ENCODE measurements at places on chromosomes 7 and 10.

GRCh38 chr7:102849079-102849478 is 63.7 kb upstream of the LRRC17 start:
- DNase-seq = no peak

DNA sequence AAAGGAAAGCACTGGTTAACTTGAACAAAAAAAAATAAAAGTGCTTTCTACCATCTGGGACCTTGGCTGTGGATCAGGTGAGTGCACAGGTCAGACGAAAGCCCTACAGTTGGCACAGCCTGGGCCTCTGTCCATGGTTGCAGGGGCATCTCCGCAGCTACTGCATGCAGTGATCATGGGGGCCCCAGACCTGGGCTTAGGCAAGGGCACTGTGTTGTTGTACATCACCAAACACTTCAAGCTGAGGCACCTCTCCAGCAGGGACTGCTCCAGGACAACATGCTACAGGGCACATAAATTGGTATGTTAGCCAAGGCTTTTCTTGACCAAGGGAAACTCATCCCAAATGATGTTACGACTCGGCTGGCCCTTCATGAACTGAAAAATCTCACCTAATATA is 23.5 kb downstream of the KLHL7 start:
- DNase-seq = no peak

- DNase-seq = no peak
Measured at GRCh38 chr7:140678816-140679130, 6.0 kb downstream of the ADCK2 start.

DNA sequence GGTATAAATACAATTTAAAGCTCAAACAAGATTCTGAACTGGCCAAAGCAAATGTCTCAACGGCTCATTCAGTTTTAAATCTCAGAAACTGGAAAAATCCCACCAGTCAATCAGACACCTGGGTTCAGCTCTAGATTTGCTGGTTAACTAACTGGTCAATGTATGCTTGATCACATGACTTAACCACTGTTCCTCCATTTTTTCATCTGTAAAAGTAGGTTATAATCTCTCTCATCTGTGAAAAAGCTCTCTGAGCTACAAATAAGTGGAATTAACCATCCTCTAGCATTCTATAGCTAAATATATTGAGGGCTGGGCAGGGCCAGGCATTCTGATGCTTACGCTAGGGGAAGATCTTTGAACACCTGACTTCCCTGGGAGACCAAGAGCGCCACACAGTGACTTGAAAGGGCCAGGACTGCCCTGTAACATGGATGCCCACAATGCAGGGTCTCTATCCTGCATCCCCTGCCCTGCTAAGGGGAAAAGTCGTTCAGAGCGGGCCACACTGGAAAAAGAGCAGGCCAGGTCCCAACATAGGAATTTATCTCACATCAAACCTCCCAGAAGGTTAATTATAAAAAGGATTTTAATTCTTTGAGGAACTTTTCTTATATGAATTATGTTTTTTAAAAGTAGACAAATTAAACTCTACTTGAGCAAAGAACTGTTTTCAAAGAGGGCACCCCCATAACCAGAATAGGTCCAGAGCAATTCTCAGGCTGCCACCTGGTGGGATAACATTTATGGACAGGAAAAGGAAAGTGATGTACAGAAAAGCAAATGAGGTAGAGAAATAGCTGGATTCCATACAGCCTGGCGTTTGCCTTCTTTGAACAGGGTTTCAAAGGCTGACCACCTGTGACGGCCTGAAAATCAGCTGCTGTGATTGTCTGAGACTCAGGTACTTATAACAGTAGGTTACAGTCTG is 1.8 kb downstream of the RP9 start:
- DNase-seq = no peak

GRCh38 chr7:107386548-107387102 is 83.2 kb upstream of the GPR22 start:
- DNase-seq = no peak

- DNase-seq = peak; percentile 31
Measured at GRCh38 chr10:119177708-119178371, 772 bp downstream of the PRDX3 start.

GRCh38 chr10:36092116-36092515 is 450.0 kb upstream of the FZD8 start:
- no peak for DNase-seq

DNA sequence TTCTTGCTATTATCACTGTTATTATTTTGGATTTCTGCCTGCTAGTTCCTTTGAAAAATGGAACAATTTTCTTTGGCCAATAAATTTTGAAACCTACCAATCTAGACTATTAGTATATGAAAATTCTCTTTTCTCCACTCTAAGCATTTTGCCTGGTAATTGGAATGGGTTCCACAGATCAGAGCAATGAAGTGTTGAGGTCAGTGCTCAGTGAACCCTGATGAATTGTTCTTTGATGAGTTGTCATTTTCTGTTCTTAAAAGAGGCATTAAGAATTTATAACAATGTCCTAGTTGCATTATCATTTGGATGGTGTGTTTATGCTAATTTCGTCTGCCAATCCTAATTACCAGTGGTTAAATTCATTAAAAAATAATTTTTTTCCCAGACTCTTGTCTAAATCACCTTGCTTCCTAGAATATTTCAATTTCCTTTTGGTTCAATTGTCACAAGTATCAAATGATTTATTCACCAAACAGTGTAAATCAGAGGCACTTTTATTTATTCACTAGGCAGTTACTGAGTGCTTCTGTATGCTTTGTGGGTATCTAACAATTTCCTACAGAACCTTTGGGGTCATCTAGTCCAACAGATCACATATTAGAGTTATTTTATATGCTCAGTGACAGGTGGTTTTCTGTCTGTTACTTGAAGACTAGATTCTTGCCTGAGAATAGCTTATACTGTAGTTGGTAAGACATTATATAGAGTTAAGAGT is 239.0 kb downstream of the DNAJB9 start:
- no peak for DNase-seq

DNA sequence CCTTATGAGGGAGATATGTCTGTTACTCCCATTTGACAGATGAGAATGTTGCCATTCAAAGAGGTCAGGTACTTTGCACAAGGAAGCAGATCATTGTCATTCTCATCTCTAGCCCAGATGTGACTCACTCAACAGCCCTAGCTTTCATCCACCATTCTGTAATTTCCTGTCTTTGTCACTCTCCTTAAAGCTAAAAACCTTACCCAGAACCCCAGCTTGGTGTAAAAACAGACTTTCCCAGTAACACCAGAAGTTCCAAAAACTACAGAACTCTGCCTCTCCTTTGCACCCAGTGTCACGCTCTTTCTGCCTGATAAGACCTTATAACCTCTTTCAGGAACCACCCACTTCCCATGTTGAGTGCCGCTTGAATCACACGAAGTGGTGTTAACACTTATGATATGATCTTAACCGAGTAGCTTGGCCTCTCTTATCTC is 89.1 kb upstream of the SP4 start:
- peak; percentile 19 for DNase-seq

- DNase-seq = no peak
Measured at GRCh38 chr7:93430917-93431588, 143.5 kb downstream of the CALCR start.

DNA sequence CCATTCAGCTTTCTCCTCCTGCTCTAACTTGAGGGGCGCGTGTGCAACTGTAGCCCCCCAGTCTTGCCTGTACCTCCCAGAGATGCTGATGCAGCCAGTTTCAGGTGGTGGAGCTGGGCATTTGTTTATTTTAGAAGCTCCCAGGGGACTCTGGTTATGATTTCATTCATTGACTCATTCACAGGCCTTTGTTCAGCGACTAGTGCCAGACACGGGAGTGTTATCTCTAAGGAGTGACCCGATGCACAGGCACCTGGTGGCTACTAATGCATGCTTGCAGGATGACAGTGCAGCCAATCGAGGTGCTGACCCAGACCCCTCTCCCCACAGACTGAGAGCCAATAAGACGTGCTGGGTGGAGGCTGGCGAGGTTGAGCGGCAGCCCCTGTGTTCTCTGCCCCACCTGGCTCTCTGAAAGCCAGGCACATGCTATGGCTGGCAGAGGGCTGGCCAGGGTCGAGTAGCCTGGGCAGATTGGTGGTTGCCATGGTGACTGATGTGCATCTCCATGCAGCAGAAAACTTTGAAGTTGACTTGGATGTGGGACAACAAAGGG is 19.7 kb upstream of the SLC18A2 start:
- no peak for DNase-seq

GRCh38 chr7:82859106-82859850 is 303.4 kb downstream of the PCLO start:
- DNase-seq = no peak

DNA sequence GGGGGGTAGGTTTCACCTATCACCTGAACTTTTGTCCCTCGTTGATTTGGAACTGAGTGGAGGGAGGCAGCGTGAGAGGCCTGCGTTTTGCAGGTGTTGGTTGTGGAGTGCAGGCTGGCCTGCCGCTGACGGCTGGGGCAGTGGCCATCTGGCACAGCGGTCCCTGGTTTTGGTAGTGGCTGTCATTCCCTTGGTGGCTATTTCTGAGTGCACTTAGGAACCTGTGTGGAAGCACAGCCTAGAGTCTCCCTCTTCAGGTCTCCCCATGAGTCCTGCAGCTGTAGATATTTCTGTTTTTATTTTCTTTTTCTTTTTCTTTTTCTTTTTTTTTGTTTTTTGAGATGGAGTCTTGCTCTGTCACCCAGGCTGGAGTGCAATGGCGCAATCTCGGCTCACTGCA is 129.2 kb downstream of the CUL2 start:
- no peak for DNase-seq

GRCh38 chr10:48811461-48811860 is 126.8 kb downstream of the WDFY4 start:
- no peak for DNase-seq

DNA sequence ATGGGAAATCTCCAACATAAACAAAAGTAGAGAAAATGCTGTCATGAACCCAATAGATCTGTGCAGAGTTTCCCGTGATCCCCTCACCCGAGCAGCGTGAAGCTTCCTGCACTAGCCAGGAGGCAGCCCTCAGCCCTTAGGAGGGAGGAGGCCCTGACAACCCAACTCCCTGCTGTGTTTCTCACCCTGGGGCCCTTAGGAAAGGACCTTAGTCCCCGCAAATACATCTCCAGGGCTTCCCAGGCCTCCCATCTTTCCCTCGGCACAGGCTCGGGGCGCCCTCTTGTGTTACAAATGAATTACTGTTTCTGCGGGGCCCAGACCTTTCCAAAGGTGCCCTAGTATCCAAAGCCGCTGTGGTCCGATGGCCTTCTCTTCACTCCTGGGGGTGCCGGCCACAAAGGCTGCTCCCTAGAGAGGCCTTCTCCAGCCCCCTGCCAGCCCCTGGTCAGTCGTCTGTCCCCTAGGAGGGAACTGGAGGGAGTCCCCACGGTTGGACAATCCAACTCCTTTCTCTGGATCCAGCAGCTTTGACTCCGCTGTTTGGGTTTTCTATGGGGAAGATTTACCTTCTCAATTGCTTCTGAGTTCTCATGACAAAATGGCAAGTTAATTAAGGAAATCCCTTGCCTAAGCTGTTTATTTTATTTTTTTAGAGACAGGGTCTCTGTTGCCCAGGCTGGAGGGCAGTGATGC is 49.9 kb upstream of the SH2B2 start:
- DNase-seq = peak; percentile 34

- DNase-seq = no peak
Measured at GRCh38 chr10:93465806-93466675, 16.1 kb downstream of the MYOF start.

DNA sequence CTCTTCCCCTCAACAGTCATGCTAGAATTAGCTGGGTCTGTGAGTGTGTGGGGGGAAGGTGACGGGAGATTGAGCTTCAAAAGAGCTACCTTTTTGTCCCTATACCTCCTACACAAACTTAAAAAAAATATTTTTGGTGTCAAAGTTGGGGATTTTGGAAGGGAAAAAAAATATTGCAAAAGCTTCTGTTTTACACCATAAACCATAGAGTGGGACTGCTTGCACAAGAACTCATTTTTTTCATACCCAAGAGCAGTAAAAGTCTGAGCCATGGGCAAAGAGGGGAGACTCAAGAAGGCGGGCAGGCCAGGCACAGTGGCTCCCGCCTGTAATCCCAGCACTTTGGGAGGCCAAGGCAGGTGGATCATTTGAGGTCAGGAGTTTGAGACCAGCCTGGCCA is 9.4 kb upstream of the ZDHHC4 start:
- DNase-seq = no peak

GRCh38 chr7:22771194-22771871 is 44.3 kb downstream of the IL6 start:
- DNase-seq = no peak

- no peak for DNase-seq
Measured at GRCh38 chr7:30178748-30179436, 44.1 kb downstream of the MTURN start.

DNA sequence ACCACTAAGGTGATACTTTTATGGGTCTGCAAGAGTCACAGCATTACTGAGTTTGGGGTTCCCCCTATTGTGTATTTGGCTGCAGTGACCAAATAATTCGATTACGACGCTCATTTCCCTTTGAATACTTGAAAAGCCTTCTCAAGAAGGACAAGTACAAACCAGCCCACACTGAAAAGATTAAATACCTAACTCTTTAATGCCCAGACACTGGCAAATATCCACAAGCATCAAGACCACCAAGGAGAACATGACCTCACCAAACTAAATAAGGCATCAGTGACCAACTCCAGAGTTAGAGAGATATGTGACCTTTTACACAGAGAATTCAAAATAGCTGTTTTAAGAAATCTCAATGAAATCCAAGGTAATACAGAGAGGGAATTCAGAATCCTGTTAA is 31.8 kb upstream of the SFTPD start:
- no peak for DNase-seq

DNA sequence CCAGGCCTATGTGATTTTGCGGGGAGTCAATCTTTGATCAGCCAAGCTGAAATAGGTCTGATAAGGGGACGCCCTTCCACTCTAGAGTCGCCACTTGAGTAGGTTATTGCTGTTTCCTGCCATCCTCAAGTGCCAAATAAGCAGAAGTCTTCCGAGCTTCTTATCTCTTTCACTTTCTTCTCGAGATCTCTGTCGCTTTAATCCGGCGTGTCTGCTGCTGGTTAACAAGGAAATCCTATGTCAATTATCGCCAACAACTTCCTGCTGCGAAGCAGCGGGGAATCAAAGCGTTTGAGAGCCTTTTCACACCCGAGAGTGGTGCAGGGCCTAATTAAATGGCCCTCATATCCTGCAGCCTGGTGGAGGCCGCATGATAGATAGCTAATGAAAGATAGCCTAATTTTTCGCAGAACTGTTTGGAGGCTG is 215.9 kb downstream of the RAB11FIP2 start:
- peak; percentile 3 for DNase-seq

DNA sequence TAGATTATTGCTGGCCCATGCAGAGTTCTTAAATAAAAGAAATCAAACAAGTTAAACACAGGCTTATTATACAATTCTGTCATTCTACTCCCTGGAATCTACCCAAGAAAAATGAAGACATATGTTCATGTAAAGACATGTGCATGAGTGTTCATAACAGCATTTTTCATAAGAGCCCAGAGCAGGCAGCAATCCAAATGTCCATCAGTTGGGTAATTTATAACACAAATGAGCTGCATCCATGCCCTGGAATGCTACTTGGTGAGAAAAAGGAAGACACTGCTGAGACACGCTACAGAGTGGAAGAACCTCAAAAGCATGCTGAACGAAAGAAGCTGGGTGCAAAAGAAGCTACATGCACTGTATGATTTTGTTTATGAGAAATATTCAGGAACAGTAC is 342.6 kb downstream of the TCERG1L start:
- no peak for DNase-seq
